ENCODE measurements at places on chromosomes 6 and 20.

DNA sequence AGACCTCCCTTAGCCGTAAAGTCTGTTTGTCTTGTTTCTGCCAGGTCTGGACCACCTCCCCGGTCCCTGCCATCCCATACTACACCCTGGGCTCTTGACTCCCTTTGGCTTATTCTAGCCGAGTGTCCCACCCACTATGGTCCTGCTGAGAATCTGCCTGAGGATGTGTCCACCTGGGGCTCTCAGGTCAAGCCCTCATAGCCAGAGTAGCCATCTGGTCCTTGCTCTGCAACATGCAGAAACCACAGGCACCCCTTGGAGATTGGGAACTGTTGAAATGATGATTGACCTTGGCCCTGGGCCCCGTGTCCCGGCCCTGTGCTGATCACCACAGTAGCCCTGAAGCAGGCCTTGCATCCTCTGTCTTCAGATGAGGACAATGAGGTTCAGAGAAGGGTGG lies 44.0 kb downstream of the VSTM2L start:
- DNase-seq, result no peak

DNA sequence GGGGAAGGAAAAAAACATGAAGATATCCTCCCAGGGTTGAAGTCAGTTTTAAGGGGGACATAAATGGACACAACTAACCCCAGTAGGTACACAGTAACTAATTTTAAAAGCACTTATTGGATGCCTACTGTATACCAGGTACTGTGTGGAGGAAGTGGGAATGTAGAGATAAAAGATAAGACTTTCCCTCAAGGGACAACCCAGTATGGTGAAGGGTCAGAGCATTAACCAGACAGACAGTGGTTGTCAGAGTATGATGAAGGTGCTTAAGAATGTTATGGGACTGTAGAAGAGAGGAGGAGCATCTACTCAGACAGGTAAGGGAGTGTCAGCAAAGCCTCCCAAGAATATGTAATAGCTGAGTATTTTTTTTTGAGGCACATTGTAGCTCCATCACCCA lies 906 bp downstream of the ABCF1 start:
- DNase-seq, result no peak

GRCh38 chr6:45431317-45432065 lies 53.8 kb upstream of the SUPT3H start:
- no peak for DNase-seq

GRCh38 chr6:122476131-122476530 lies 4.5 kb upstream of the SERINC1 start:
- DNase-seq, result peak; percentile 33

DNA sequence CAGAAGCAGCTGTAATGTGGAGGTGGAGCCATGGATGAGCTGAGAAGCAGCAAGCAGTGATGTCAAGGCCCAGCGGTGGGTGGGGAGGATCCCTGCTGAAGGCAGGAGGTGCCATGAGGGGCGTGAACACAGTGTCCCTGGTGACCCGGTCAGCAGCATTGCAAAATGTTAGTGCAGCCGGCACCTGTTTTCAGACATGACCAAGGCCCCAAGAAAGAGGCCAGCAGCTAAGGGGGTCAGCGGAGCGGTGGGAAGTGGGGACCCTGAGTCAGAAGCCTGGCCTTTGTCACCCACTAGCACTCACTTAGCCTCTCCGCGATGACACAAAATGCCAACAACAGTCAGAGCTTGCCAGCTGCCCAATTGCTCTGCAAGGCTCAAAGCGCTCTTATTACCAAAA lies 51.9 kb downstream of the TMEM242 start:
- DNase-seq, result no peak

All from A549 (cell line).